NCI-H1436 treated with DMSO at 0.1 percent for 48 hours (cell line): ENCODE measurements at places on chromosomes 2 and 18.

GRCh38 chr2:238497610-238498005 lies 70.9 kb downstream of the ASB1 start:
- no peak for DNase-seq

DNA sequence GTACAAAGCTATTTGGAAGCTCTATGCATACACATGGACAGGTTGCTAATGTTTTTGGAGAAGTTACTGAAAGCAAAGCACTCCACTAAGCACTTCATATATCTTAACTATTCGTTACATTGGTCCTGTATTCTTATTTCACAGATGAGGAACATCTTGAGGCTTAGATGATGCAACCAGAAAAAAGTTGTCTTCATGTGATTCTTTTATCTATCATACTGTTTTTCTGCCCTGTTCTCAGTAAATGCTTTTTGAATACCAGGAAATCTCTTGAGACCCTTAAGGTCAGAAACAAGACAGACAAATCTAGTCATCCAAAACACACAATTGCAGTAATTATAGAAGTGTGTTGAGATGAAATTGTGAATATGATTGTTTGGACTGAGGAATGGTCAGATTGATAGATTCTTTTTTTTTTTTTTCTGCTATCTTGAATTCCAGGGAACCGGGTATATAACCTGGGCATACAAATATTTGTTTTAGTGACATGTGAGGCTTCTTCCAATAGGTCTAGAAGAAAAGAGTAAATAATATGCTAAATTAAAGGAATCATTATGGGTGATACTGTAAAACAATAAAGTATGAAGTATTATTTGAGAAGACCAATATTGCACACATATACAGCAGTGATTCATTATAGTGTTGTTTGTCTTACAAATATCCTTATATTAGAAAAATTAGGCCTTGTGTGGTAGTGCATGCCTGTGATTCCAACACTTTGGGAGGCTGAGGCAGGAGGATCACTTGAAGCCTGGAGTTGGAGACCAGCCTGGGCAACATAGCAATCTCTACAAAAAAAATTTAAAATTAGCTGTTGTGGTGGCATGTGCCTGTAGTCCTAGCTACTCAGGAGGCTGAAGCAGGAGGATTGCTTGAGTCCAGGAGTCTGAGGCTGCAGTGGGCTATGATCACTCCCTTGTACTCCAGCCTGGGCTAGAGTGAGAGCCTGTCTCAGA lies 33.7 kb downstream of the EHBP1 start:
- DNase-seq: no peak

- no peak for DNase-seq
These were observed 1.2 kb downstream of the SLC4A10 start for GRCh38 chr2:161625314-161625919.

GRCh38 chr2:71667256-71668182 lies 214.2 kb downstream of the DYSF start:
- DNase-seq: no peak

- DNase-seq: no peak
These were observed 69.5 kb downstream of the BAZ2B start for GRCh38 chr2:159546716-159547430.

GRCh38 chr18:36083729-36084128 lies 16.4 kb upstream of the RPRD1A start:
- no peak for DNase-seq

DNA sequence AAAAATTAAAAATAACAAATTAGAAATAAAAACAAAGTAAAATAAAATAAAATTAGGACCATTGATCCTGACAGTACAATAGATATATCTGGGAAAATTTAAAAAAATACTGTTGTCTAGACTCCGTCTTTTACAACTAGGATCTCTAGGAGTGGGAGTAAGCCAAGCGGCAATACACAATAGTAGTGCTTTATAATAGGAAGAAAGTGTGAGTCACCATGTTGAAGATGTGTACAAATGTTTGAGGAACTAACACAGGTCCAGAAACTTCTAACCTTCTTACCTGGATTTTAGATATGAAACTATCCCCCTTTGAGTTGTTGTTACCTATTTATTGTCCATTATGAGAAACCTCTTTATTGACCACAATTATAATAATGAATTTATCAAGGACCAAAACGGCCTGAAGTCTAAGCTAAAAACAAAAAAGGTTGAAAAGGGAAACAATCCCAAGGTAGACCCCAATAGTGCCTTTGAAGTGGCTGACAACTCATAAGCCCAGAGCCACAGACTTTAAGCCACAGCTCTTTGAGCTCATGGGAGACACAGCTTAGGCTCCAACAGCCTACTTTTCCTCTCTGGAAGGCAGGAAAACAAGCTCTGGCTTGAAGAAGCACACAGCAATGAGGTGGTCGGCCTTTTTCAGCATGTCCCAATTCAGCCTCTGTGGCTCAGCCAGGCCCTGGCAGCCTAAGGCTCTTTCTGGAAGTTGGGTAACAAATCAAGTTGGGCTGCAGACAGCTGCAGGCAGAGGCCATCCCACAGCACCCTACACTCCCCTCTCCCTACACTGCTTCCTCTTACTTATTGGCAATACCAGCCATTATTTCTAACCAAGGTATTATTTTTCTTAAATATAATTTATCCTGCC lies 62.9 kb downstream of the AQP4 start:
- DNase-seq: no peak
